ENCODE measurements at places on chromosomes 16 and 17.

- no peak for DNase-seq
Observed at GRCh38 chr17:57484081-57484666, 227.9 kb downstream of the MSI2 start.

DNA sequence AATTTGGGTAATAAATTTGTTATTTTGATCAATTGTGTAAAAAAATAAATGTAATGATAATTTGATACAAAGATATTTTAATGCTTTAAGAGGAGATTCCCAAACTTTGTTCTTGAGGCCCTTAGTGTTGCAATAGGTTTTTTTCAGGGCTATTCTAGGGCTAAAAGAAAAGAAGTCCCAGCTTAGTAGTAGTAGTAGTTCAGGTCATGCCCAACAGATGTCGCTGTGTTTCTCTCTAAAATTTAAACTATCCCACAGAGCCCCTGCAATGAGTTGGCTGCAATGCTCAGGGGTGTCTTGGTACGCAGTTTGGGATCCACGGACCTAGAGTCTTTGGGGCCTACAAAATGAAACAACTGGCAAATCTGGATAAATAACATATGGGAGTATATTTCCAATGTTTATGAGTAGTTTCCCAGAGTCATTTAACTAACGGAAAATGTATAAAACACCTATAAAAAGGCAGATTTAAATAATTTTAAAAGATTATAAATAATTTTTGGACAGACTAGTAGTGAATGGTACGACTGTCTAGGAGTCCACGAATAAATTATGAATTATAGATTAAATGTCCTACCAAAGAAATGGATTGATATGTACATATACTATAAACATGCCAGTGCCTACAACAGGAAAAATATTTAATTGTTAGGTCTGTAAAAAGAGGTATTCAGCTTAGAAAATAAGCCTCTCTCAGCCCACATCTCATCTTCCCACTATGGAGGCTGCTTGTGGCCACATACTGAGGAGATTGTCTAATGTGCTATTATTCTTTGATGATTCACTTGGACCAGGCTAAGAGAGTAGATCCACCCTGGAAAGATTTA is 228.5 kb upstream of the PMFBP1 start:
- DNase-seq = peak; percentile 15

GRCh38 chr17:19883537-19884215 is 15.9 kb upstream of the ULK2 start:
- DNase-seq = no peak

DNA sequence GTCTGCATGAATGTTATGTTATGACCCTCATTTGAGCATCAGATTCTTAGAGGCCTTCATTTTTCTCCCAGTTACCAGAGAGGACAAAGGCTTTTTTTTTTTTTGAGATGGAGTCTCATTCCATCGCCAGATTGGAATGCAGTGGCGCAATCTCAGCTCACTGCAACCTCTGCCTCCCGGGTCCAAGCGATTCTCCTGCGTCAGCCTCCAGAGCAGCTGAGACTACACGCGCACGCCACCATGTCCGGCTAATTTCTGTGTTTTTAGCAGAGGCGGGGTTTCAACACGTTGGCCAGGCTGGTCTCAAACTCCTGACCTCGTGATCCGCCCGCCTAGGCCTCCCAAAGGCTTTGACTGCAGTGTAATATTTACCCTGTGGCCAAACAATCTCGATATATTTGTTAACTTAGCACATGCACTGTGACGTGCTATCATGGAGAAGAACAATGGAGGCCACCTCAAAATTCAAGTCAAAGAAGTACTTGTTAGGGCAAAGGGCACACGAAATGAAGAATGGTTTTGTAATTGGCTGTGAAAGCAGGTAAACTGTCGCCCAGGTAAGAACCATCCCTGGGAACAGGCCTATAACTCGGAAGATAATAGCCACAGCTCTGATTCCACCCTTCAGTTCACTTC is 303.4 kb downstream of the SLC39A11 start:
- DNase-seq = no peak

GRCh38 chr16:58046936-58047335 is 21.4 kb downstream of the MMP15 start:
- DNase-seq = no peak

GRCh38 chr17:29292992-29293889 is 707 bp downstream of the NUFIP2 start:
- no peak for DNase-seq

GRCh38 chr16:68382296-68382718 is 66.0 kb downstream of the SMPD3 start:
- DNase-seq = no peak

DNA sequence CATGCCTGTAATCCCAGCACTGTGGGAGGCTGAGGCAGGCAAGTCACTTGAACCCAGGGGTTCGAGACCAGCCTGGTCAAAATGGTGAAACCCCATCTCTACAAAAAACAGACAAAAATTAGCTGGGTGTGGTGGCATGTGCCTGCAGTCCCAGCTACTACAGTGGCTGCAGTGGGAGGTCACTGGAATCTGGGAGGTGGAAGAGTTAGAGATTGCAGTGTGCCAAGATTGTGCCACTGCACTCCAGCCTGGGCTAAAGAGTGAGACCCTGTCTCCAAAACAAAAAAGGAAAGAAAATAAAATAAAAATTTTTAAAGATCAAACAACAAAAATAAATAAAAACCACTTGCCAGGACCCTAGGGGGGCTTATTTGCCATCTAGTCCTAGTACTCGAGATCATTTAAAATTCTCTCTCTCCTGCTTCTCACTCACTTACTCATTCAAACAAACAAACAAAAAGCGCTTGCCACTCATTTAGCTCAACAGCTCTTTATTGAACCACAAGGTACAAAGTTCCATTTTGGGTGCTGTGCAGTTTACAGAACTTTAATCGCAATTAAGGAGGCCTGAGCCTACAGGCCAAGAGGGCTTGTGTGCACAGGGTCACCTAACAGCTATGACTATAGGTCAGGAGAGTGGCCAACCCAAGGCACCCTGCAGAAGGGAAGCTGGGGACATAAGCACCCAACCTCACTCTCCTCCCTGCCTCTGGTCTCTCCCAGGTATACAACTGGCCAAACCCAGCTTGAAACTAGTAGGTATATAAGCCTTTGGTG is 4.4 kb downstream of the CHD9NB start:
- DNase-seq = no peak

GRCh38 chr17:66799849-66800537 is 34.9 kb upstream of the CACNG5 start:
- no peak for DNase-seq

DNA sequence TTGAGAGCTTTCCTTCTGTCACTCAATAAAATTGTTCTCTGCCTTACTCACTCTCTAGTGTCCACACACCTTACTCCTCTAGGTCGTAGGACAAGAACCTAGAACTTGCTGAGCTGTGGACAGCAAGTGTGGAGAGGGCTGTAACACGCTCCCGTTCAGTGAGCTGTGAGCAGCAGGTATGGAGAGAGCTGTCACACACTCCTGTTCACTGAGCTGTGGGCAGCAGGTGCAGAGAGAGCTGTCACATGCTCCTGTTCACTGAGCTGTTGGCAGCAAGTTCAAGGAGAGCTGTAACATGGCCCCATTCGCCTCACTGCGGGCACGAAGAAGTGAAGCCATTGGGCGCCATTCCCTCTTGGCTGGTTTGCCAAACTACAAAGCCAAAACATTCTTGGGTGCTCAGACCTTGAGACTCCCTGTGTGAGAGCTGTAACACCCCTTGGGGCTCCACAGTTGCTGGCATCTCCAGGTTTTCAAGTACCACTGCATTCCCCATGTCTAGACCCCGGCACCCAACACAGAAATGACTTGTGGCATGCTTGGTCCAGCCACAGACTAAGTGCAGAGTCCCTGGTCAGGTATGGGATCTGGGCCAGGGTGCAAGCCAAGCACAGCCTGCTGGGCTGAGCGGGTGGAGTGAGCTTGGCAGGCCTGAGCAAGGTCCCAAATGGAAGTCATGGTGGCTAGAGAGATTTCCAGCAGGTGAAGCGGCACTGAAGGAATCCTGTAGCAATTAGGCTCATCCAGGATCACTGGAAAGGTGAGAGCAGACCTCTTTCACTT is 608.0 kb upstream of the CDH8 start:
- DNase-seq = no peak

DNA sequence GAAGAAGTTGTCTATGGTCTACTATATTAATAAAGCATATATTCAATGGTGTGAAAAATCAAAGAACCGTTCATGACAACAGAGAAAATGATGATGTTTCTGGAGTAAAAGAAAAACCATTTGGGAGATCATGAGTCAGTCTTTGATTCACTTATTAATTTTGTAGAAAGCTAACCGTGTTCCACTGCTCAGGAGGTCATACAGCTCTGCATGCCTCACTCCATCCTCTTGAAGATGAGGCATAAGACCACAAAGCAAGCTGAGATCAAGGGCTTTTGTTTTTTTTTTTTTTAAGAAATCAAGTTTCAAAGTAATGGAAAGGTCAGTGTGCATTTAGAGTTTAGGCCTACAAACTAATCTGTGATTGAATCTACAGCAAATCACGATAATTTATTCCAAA is 206.4 kb downstream of the CEP112 start:
- DNase-seq = no peak

DNA sequence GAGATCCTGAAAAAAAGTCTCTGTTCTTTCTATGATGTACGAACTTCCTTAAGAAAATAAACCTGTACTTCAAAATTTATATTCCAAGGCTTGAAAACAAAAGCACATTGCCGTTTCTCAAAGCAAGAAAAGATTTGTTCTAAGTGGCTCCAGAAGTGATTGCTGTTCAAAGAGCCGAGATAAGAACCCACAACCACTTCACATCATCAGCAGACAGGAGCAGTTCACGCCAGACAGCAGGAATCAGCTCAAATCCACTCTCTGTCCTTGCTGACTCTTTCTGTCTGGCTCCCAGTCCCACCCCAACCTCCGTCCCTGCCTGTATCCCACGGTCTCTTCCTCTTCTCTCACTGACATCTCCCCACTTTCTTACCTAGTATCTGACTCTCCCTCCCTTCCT is 85.0 kb upstream of the MYOCD start:
- no peak for DNase-seq

DNA sequence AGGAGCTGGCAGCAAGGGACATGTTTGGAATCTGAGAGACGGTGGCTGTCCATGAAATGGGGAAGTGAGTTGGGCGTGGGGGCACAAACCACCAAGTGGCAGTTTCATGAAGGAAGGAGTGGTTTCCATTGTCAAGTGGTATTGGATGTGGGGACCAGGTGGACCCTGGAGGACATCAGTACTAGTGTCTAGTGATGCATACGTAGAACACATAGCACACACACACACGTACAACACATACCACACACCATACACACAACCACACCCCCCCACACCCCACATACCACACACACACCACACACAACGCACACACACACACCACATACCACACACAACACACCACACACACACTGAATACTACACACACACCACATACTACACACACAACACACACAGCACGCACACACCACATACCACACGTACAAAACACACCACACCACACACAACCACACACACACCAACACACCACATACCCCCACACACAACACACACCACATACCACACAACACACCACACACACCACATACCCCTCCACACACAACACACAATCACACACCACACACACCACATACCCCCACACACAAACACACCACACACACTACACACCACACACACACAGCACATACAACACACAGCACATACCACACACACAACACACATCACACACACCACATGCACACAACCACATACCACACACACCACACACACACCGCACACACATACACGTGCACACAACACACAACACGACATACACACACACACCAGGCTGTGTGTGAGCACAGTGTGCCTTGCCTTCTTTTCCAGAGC is 41.1 kb upstream of the GSE1 start:
- DNase-seq = no peak

DNA sequence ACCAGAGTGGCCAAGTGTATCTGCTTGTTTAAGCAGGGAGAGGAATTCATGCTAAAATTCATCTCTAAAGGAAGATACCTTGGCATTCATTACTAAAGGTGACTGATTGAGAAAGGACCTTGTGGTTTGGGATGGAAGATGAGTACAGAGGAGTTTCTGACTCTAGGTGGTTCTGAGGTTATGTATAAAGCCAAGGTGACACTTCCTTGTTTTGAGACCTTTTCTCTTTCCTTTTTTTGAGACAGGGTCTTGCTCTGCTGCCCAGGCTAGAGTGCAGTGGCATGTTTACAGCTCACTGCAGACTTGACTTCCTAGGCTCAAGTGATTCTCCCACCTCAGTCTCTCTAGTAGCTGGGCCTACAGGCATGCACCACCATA is 9.1 kb downstream of the ABHD15 start:
- no peak for DNase-seq

GRCh38 chr17:7293159-7293558 is 1.3 kb downstream of the YBX2 start:
- DNase-seq = no peak

DNA sequence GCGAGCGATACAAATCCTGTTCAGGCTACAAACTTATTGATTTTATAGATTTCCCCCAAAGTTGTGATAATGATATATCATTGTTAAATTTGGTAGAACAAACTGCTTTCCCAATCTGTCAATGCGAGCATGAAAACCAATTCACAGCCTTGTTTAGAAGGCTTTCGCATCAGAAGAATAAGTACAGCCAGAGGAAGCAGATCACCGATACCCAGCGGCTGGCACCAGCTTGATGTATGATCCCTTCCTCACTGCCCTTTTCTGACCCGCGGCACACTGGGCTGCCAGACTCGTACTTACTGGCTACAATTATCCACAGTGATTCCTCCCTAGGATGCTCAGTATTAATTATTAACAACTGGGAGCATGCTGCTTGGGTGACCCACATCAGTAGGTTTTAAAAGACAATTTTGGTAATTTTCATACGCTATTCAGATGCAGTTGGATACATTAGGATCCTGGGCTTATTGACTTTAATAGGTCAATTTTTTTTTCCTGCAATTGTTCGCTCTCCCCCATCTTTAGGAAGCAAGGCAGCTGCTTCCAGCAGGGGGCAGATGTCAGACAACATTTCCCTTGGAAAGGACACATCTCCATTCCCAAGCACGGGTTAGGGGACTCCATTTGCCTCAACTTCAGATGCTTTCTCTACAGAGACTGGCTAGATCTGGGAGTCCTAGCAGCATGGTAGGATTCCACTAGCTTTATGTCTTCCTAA is 582.7 kb upstream of the PSMD7 start:
- DNase-seq = no peak

- no peak for DNase-seq
Observed at GRCh38 chr16:68696514-68696913, 40.6 kb upstream of the CDH1 start.

- DNase-seq = no peak
Observed at GRCh38 chr17:75588596-75589011, 1.0 kb downstream of the MYO15B start.

DNA sequence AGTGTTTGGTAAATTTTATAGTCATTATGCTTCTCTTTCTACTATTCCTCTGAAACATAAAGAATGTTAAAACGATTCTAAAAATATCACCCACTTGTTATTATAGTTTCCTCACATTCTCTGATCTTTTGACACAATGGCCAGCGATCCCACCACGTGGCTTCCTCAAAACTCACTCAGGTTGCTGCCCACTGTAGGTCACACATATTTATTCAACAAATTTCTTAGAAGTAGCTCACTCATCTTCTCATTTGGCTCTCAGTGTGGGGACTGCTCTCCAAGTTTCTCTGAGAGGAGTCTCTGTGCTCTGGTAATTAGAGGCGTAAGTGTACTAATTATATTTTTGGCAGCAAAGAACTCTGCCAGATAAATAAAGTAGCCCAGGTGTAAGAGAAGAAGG is 465.4 kb downstream of the CDH11 start:
- DNase-seq = no peak

- DNase-seq = no peak
Observed at GRCh38 chr16:49061137-49061714, 220.4 kb downstream of the CBLN1 start.

All from BJ (cell line).